Fibroblast of skin of right quadriceps (primary cell): ENCODE measurements at places on chromosomes 4 and X.

DNA sequence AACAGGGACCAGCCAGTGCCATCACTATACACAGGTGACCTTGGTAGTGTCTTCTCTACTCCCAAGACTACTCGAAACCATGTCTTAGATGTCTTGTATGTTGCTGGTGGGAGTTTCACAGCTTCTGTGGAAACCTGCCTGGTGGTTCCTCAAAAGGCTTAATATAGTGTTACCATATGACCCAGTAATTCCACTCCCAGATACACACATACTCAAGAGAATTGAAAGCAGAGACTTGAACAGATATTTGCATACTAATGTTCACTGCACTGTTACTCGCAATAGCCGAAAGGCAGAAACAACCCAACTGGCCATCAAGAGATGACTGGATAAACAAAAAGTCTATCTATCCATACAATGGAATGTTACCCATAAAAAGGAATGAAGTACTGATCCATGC, 3.1 kb downstream of the TFDP3 start:
- no peak for DNase-seq

DNA sequence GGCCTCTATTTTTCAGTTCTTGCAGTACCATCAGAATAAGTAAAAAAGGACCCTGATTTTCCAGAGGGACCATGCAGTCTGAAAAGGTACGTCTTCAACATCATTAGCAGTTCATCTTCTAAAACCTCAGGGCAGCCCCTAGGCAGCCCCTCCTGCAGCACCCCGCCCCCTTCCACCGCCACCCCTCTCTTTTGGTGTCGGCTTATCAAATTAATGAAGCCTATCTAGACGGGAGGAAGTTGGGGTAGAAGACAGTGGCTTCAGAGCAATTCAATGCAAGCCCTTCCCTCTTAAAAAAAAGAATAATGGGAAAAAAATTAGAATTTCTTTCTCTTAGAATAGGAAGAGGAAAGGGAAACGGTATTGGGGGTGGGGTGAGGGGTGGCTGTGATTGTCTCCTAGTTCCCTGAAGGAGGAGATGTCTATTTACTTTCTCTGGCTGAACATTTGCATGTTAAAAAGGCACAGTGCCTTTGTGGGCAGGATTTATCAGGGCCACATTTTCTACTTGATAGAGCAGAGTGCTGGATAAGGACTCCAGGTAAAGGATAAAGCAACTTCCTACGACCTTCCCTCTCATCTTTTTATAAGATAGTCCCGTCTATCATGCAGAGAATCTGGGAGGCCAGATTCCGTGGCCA, 159.4 kb downstream of the MGST2 start:
- DNase-seq, result no peak

DNA sequence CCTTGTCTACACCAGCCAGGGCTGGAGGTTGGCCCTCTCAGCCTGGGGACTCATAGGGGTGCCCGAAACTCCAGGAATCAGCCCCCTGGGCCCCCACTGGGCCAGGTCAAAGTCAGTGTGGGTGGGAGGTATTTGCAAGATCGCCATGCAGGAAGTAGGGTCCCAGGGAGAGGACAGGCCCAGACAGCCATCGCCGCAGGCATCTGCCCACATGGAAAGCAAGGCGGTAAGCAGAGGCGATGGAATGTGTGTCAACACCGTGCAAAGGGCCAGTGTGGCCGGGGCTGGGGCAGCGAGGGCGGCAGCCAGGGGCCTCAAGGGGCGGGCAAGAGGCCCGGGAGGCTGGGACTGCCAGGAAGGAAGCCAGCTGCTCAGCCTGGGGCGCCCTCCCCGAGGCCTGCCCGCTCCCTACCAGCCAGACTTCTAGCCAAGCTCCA, 19.3 kb upstream of the DUSP9 start:
- DNase-seq, result no peak

DNA sequence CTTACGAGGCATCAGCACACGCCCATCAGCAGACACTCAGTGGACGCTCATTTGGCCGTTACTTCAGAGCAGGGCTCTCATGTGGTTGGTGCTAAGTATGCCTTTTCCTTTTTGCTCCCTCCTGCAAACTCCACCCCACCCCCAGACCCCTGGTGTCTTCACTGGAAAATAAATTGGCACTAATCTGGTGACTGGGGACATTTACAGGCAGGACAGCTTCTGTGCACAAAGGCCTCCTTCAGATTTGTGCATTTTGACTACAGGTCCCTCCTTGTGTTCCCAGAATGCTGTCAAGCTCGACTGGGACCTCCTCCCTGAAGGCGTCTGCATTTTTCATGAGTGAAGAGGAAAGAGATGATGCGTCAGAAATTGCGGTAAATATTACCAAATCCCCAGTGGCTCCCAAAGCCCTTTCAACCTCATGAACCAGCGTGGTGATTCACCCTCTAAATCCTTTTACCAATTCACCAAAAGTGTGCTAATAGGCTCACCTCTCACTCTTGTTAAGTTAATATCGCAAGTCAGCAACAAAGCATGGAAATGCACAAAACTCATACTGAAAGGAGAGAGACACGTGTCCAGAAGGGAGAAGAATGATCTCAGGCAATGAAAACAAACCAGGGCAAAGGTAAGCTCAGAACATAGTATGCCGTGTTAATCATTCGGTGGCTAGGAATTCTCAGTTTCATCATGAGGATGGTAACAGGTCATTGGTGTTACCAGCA, 119.0 kb downstream of the NKX6-1 start:
- peak; percentile 83 for DNase-seq

- no peak for DNase-seq
These were observed 121.6 kb downstream of the TMEM144 start for GRCh38 chr4:158331863-158332262.

DNA sequence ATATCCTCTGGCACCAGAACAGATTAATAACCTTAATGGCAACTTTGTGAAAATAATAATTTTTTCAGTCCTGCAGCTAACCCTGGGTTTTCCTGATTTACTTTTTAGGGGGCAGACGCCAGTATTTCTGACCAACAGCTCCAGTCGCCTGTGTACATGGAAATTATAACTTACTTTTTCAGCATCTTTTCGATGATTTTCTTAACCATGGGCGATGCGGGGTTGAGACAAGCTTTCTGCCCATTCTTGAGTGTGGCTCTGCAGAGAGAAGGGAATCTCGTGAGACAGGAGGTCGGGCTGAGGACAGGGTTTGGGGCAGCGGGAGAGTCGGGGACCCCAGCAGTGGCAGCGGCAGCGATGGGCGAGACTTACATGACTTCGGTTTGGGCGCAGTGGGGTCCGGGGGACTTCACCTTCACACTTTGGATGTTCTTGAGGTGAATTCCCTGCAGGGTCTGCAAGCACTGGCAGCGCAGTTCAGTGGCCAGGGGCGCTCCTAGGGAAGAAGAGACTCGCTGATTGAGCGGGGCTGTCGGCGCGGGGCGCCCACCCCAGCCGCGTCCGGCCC, 484 bp downstream of the CXCL2 start:
- DNase-seq, result no peak

GRCh38 chr4:85751866-85752265, 276.9 kb downstream of the ARHGAP24 start:
- DNase-seq, result no peak

- DNase-seq, result no peak
These were observed 30.0 kb upstream of the SMIM10L2A start for GRCh38 chrX:135391734-135392133.

- DNase-seq, result peak; percentile 99
These were observed 26.8 kb upstream of the CLDN24 start for GRCh38 chr4:183348706-183349659.

GRCh38 chr4:56745042-56745441, 63.9 kb upstream of the HOPX start:
- DNase-seq, result no peak

DNA sequence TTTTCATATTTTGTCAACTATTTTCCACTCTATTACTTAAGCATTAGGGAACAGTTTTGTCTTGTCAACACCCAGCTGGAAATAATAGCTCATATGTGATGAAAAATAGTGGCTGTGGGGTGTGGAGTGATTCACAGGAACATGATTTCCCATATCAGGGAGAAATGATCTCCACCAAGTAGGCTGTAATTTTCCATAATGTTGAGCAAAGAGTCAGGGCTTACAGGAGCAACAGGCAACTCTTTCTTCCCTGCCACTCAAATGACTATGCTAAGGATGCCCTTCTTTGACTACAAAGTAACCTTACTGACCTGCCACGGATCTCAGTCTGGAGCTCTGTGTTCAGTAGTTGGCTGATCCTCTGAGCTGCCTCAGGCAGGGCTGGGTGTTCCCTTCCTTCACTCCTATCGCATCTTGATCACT, 90.0 kb upstream of the GATB start:
- no peak for DNase-seq

GRCh38 chr4:26431461-26432180, 58.7 kb downstream of the CCKAR start:
- DNase-seq, result no peak

GRCh38 chr4:182301736-182302135, 58.5 kb downstream of the TENM3 start:
- no peak for DNase-seq

DNA sequence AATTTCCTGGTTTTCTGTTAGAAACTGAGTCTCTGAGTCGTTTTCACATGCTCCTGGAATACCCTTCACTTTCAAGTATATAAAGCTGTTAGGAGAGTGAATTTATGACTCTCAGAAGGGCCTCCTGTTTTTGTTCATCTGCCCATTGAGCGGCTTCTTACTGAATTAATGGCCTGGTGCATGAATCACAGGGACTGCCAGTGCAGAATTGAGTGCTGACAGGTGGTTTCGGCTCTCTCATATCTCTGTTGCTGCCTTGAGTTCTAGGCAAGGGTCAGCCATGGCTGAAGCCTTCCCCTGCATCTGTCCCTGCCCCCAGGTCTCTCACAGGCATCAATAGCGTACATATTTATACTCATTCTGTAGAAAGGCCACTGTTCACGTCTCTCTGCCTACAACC, 22.7 kb upstream of the SEPSECS start:
- peak; percentile 34 for DNase-seq

- DNase-seq, result no peak
These were observed 69.6 kb downstream of the FGFBP1 start for GRCh38 chr4:15868826-15869413.

DNA sequence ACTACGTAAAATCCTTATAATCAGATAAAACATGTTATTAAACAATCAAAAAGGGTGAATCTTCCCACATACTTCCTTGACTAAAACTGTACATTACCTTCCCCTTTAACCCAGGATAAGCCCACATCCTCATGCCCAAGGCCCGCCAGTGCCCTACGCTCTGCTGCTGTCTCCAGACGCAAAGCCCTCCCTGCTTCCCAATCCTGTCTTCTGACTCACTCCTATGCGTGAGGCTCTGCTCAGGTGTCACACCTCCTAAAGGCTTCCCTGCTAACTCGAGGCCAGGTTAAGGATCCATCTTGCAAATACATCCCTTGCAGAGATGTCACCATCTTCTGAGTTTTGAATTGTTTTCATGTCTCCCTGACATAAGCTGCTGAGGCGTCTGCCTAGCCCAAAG, 61.6 kb downstream of the STX18 start:
- DNase-seq, result no peak

- no peak for DNase-seq
These were observed 123.9 kb upstream of the RXFP1 start for GRCh38 chr4:158397781-158398180.

- DNase-seq, result no peak
These were observed 38.2 kb downstream of the WFS1 start for GRCh38 chr4:6307891-6308290.

GRCh38 chr4:27082776-27083175, 222.1 kb downstream of the STIM2 start:
- no peak for DNase-seq

DNA sequence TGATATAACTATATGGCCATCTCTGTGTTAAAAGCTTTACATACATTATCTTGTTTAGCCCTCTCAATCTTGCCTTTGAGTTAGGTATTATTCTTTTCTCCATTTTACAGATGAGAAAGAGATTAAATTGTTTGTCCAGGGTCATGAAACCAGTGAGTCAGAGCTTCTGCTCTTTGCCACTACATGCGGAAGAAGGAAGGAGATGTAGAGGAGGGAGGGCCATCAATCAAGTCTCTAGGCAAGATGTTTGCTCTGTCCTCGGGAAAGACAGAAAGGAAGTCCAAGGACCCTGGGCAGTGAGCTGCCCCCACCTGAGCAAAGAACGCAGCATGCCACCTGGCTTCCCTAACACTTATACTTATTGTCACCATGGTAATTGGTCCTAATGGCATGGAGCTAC, 133.7 kb upstream of the IL1RAPL2 start:
- DNase-seq, result no peak

DNA sequence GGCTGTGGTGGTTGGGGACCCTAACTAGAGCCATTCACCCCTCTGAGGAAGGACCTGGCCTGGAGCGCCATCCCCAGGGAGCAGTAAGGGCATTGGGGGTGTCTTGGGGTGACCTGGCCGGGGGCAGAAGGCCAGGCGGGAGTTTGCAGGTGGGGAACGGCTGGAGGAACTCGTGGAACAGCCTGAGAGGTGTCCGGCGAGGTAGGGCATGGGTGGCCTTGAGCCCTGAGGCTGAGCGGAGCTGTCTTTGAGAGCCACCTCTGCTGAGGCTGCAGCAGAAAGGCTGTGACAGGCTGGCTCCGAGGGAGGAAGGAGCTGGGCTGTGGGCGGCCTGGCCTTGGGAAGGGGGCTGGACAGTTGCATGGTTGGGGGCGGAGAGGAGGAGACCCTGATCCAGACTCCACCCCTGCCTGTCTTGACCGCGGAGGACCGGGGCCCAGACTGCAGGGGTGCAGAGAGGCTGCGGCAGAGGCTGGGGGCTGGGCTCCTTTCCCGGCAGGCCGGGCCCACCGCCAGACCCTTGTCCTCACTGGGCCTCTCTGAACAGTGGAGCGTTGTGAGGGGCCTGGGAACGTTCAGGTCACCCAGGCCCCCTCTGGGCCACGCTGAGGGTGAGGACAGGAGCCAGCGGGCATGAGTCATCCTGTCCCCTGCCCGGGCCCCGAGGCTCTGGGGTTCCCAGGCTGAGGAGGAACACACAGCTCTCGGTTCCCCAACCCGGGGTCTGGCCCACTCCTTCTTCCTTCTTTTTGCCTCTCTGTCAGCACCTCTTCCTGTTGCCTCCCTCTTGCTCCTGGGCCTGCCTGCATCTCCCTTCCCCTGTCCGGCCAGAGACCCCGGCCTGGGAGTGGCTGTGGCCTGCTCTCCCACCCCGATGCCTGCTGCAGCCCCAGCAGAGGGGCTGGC, 8.1 kb downstream of the SH3BP2 start:
- peak; percentile 48 for DNase-seq

GRCh38 chrX:87337267-87337666, 180.3 kb upstream of the KLHL4 start:
- DNase-seq, result no peak

DNA sequence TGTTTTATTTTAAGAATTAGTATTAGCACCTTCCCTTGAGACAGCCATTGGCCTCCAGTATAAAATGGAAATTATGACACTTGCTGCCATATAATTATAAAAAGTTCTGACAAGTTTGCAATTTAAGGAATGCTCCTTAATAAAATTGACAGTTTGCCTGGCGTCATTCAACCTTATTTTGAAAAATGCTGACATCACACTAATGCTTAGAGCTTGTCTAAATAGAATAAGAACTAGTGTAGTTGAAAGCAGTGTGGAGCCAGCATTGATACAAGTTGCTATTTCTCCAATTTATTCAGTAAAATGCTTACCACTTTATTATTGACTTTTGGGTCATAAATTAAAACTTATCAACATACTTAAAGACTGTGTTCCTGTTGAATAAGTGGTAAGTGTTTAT, 54.3 kb upstream of the ARX start:
- no peak for DNase-seq

GRCh38 chrX:39900777-39901170, 197.0 kb downstream of the BCOR start:
- peak; percentile 30 for DNase-seq
